ENCODE measurements at places on chromosomes 5 and 9. TPM values are rescaled to one million over a fixed set of nuclear protein-coding genes. Genes with fewer than 3 reads are reported as not detected.

Gene CCDC192
- not detected for total RNA-seq

Gene STING1
- 0.89 TPM for total RNA-seq

Gene OBP2B
- not detected for total RNA-seq

Gene CDH10
- total RNA-seq = 0.27 TPM

Gene LHX3
- total RNA-seq = 0.14 TPM

Gene CCT5
- 571 TPM for total RNA-seq

Gene HRH2
- total RNA-seq = 0.46 TPM

Gene NDUFS4
- total RNA-seq = 163 TPM

Gene DNAJC21
- total RNA-seq = 37.7 TPM

Gene SNAPC4
- 12.2 TPM for total RNA-seq

Gene ST8SIA4
- total RNA-seq = 0.22 TPM

Gene MARCHF11
- not detected for total RNA-seq

Gene SPINK13
- not detected for total RNA-seq

Gene ADAMTS16
- 1.4 TPM for total RNA-seq

Measured in A549 treated with ZK216348 at 1 μM for 4 hours (cell line).